ENCODE measurements at places on chromosomes 3 and 15.
A peak's percentile ranks its signal among the peaks of the same experiment; 100 is the strongest.

DNA sequence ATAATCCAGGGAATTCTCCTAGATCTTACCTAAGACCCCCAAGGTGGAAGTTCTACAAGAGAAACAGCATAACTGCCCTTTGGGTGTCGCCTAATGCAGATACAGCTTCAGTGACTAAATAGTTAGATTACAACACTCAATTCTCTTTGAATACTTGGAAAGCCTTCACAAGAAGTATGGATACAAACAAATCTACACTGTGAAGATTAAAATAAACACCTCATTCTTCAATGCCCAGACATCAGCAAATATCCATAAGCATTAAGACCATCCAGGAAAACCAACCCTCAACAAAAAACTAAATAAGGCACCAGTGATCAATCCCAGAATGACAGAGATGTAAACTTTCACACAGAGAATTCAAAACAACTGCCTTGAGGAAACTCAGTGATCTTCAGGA is 963.2 kb downstream of the PLOD2 start:
- DNase-seq, result no peak

GRCh38 chr15:83276661-83277060 is 7.8 kb downstream of the BNC1 start:
- no peak for DNase-seq

- DNase-seq, result no peak
Measured at GRCh38 chr3:184011230-184011876, 6.3 kb downstream of the ABCC5 start.

DNA sequence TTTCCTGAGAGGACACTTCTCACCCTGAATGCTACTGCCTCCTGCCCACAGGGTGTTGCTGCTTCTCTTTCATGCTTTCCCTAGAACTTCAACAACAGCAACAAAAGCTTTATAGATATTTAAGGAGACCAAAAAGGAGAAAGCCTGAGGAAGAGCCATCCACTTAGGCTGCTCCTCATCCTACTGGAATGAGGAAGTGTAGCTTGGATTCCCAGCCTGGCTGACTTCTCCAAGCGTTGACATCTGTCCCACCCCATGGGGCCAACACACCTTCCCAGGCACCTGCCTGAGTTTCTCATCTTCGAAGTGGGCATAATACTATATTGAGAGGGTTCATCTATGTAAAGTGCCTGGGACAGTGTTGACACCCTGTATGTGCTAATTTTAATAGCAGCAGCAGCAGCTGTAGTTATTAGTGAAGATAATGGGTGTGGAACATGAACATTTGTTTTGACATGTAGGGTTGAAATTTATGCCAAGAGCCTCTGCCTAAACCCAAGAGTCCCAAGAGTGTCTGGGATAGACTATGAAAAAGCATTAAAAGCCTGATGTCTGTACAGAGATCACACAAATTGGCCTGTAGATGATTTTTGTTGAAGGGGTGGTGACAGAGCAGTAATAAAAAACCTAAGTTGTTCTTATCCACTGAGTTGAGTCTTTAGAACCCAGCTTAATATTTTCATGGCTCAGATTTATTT is 96.5 kb upstream of the PIAS1 start:
- peak; percentile 63 for DNase-seq

GRCh38 chr15:86573476-86573875 is 493.8 kb downstream of the AGBL1 start:
- DNase-seq, result no peak

DNA sequence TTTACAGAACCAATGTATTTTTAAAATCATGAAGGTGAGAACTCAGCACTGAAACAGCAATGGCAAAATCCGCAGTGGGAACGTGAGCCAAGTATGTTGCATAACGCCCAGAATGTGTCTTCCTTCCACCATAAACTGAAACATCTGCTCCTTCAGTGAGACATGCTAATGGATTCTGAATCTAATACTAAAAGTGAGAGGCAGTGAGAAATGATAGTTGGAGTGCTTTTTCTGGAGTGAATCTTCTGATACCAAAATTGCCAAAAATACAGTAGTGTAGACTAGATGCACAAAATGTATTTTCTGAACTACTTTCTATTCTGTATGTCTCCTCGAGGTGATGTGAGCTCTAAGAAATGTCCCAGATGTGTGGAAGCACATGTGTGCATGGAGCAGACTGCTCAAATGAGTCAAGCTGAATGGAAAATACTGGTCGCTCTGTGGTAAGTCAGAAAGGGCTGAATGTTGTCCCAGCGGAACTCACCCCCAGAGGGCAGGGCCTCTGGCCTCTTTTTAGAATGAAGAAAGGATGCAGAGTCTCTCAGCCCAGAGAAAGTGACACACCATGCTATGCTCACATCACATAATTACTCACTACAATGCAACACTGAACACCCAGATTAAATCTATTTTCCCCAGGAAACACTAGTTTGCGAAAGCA is 73.0 kb downstream of the ATP10A start:
- DNase-seq, result no peak

DNA sequence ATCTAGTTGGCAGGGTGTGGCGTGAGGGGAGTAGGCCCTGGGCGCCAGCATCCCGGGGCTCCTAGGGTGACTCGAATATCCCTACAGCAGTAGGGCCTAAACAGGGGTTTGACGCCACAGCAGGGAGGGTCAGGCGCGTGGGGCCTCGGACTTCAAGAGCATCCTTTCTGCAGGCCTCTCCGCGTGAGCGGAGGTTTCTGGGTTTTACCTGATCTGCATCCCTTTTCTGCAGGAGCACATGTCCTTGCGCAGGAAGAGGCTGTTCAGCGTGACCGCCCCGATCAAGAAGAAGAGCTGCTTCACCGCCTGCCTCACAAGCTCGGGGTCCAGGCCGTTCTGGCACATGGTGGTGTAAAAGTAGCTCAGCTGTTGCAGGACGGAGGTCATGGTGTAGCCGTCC is 13.5 kb upstream of the GNB5 start:
- DNase-seq, result no peak

DNA sequence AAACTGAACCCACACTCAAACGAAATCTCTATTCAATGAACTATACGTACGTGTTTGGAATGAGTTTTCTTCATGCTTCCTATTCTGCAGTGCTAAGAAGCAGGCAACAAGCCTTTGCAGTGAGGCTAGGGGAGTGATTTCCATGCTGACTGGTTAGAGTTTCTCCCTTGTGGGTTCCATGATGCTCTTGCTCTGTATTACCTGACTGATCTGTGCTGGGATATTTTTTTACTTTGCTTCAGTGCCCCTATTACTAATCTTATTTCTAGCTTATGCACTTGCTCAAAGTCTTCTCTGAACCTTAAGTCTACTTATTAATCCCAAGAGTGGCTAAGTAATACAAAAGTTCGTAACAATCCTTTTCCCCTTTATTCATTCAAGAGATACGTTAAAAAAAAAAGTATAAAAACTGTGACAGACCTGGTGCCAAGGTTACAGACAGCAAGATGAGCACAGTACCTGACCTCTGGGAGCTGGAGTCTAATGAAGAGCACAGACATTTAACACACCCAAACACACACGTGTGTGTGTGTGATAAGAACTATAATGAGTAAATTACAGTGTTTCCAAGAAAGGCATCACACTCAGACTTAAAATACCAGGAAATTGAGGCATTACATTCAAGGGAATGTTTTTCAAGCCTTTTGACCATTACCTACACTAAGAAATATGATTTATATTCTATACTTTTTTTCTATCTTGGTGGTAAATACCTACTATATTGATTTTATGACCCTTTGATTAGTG is 50.5 kb upstream of the FBN1 start:
- no peak for DNase-seq

GRCh38 chr3:56260262-56260661 is 208.0 kb downstream of the ERC2 start:
- DNase-seq, result no peak
